Fibroblast of pulmonary artery (primary cell): ENCODE measurements at places on chromosomes 7 and 10.

- peak; percentile 74 for DNase-seq
Measured at GRCh38 chr7:117269886-117270285, 53.0 kb downstream of the WNT2 start.

- DNase-seq: no peak
Measured at GRCh38 chr7:85078181-85078580, 108.7 kb downstream of the SEMA3D start.

DNA sequence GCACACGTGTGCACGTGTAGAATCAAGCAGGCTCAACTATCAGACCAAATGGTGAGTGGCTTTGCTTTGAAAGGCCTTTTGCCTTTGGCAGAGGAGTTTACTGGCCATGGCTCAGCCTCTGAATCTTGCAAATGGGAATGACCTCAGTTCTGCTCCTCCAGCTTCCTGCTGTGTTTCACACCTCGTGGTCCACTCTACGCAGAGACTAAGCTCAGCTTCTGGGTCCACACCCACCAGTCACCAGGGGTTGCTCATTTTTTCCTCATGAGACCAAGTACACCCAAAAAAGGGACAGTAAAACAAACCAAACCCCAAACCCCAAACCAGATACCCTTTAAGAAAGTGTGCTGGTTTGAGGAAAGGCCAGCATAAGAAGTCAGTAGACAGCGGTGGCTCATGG lies 236.4 kb downstream of the DNAJB6 start:
- DNase-seq: no peak

DNA sequence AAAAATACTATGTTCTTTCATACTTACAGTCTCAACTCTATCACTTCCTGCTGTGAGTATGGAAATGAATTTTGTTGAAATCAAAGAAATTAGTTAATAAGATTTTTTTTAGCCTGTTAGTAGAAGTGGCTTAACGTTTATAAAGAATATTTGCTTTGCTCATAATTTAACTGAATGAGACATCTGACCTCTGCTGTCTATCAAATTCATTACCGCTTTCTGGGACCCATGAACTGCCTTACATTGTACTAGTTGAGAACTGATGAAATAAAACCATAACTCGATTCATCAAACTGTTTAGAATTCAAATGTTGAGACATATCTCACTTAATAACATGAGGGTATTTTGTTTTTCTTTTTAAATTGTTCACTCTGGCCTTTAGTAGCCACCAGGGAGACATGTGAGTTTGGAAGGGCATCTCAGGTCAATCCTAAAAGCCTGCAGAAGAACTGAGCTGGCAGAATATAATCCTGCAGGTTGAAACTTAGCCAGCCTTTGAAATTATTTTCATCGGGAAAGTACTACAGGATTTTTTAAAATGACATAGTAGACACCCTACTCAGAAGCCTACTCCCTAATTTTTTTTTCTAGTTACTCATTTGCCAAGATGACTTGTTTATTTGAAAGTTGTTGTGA lies 78.7 kb downstream of the KIAA1217 start:
- DNase-seq: no peak

DNA sequence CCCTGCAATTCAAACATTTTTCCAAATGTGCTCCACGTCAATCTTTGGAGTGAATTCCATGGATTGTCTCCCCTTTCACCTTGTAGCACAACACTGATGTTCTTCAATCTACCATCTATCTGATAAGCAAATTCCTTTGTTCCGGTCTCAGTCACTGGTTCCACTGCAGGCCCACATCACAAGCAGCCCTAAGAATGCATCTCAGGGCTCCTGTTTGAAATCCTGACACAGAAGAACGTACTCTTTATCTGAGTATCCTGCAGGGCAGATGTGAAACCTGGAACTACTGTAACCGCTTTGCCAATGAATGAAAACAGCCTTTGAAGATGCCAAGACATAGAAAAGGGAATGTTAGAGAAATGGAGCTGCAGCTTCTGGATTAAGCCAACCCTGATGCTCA lies 62.9 kb upstream of the FAM133B start:
- DNase-seq: no peak

DNA sequence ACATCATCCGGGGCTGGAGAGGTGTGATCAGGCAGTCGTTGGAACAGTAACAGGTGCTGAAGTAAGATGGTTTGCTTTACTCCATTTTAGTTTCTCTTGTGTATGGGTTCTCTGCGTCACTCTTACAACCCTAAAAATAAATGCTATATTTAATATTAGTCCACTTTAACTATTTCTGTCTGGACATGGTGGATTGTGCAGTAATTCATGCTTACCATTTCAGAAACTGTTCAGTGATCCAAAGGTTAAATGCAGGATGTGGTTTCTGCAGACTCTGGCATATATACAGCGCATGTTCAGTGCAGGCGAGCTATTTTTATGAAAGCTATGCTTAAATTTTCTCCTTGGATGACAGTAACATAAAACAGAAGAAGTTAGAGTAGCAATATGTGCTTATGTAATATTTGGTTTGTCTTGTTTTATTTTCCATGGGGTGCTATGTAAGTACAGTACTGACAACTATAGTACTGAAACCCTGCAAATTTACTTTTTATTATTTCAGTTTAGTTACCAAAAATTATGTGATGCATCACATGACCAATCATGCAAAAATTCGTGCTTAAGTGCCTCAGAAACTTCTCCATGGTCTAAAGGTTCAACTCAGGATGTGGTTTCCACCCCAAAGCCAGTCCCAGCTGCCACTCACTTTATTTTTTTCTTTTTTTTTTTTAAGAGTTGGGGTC lies 46.6 kb upstream of the GRID1 start:
- peak; percentile 33 for DNase-seq

GRCh38 chr10:78729366-78729765 lies 339.4 kb upstream of the ZMIZ1 start:
- DNase-seq: no peak

DNA sequence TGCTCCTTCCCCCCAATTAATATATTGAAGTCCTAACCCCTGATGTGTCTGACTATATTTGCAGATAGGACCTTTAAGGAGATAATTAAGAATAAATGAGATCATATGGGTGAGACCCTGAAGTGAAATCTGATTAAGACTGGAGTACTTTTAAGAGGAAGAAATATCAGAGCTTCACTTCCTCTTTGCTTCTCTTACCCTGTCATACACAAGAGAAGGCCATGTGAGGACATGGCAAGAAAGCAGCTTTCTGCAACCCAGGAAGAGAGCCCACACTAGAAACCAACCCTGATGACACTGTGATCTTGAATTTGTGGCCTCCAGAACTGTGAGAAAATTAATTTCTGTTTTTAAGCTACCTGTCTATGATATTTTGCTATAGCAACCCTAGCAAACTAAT lies 44.2 kb downstream of the JMJD1C start:
- no peak for DNase-seq

DNA sequence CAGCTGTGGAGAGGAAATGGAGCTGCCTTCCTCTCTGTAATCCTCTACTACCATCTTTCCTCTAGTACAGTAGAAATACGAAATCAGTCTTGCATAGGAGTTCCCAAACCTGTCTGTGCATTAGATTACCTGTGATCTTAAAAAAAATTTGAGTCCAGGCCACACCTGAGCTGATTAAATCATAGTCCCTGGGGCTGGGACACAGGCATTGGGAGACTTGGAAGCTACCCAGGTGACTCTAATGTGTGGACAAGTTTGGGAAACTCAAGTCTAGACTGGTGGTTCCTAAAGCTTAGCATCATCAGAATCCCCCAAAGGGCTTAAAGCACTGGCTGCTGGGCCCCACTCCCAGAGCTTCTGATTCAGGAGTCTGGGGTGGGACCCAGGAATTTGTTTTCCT lies 152.7 kb upstream of the GLI3 start:
- no peak for DNase-seq

DNA sequence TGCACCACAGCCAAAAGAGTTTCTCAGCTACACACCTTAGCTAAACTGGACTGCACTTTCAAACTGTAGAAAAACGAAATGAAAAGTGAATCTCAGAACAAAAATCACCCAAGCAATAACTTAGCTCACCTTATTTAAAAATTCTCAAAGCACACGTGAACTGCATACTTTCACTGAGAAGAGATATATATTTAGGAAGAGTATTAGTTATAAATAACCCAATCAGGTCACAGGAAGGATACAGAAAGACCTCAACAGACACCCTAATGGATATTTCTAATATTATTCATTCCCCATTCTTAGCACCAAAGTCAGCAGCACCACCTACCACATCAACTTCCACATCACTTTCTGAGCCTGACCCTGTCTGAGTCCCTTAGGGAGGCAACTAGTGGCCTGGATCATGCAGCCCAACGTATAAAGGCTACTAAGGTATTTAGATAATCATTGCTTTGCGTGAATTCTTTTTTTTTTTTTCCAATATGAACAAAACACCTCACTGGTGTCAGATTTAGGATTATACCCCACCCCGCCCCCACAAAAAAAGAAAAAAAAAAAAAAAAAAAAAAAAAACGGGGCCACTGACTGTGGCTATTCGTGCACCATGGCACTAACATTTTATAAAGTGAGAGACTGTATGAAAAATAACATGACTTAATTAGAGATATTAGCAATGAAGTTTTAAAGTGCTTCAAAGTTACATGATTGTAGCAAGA lies 2.6 kb downstream of the ABI1 start:
- DNase-seq: peak; percentile 30

DNA sequence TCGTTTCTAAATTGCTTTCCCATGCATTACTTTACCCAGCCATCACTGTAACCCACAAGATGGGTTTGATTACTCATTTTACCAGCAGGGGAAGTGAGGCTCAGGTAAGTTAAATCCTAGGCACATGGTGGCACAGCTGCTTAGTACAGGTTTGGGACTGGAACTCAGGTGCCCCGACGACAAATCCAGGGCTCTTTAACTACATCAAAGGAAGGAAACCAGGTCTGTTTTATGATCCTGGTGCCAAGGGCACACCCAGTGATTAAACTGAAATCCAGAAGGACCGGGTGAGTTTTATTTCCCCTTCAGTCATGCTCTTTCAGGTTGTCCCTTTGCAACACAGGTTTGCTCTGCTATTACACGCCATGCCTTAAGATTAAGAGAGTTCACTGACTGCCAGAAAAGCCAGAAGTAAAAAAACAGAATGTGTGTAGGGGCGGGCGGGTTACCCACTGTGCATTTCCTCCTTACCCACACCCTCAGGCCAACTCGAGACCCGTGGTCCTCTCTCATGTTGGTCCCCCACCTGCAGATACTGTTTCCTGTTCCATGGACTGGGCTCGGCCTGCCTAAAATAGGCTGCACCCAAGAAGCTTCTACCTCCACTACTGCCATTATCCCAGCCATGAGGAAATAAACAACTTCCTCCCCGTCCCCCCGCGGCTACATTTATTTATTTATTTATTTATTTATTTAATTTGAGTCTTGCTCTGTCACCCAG lies 55.1 kb upstream of the KDM7A start:
- no peak for DNase-seq

DNA sequence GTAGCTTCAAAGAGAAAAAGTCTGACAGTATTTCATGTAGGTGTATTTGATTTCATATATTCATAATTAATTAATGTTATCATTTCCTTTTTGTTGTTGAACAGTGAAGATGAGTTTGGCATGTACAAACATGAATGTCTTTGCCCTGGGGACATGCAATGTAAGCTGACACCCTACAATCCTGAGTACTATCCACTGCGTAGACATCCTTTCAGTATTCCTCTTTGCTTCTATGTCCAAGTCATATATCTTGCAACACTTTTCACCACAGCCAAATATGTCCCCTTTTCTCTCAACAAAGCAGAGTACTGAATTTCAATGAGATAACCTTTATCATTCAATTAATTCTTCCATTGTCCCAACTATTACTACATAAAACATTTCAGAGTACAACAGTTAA lies 93.6 kb downstream of the GPR37 start:
- no peak for DNase-seq

DNA sequence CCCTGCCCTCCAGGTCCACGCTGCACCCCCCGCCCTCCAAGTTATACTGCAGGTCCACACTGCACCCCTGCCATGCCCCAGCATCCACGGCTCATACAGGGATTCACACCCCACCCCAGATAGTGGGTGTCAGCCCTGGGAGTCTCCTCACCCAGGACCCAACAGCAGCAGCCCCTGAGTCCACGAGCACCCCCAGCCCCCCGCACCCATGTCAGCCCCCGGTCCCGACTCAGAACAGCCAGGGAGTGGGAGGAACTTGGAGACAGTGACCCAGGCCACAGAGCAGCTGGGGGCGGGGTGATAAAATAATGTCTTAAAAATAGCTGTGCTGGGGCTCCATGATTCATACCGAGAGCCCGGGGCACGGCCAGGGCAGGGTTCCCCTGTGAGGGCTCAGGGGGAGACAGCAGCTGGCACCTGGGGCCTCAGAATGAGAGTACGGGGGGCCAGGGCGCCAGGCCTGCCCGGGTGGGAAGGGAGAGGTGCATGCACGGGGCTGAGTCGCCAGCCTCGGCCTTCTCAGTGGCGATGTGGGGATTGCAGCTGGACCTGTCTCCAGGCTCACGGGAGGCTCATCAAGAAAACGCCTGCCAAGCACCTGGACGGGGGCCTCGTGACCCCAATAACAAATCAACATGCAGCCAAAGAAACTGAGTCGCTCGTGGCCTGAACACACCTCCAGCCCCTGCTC lies 29.8 kb downstream of the ADAP1 start:
- DNase-seq: no peak

DNA sequence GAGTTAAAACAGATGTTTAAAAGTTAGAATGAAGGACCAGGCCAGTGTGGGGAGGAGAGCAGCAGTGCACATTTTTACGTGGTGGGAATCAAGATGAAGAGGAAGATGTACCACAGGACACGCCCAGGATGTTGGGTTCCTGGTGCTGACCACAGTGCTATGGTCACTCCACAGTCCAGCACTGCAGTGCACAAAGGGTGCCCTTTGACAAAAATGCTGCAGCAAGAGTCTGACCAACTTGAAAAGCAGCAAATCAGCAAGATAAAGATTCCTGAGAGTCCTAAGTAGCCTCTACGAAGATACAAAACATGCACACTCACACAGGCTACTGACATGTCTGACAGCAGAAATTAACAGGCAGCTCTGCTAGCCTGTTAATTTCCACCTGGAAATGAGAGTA lies 107.1 kb downstream of the PIP4K2A start:
- DNase-seq: no peak

GRCh38 chr7:151085691-151086620 lies at the start of gene AGAP3:
Gene AGAP3 (plus strand): TSS chr7:151086475. CDS start chr7:151086742, 267 bp downstream.
- DNase-seq: peak; percentile 70
